ENCODE measurements at places on chromosomes 2 and 18.

DNA sequence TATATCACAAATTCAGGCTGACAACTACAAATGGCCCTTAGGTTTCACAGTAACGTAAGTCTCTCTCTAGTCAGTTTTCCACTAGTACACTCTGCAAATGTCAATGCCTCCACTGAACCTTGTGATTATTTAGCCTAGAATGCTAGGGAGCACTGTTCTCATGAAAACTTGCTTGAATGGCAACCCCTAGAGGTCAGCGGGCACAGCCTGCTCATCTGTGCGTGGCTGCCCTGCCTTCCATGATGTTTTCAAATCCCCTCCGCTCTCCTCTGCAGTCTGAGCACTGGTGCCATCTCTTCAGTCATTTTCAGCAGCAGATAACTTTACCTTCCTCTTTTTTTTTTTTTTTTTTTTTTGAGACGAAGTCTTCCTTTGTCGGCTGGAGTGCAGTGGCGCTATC lies 84.1 kb upstream of the GULP1 start:
- no peak for DNase-seq

GRCh38 chr18:75871596-75871995 lies 444.1 kb upstream of the SMIM21 start:
- no peak for DNase-seq

GRCh38 chr2:148135705-148136104 lies 114.8 kb downstream of the MBD5 start:
- no peak for DNase-seq

GRCh38 chr2:78351208-78351607 lies 674.3 kb upstream of the REG3G start:
- DNase-seq, result no peak

DNA sequence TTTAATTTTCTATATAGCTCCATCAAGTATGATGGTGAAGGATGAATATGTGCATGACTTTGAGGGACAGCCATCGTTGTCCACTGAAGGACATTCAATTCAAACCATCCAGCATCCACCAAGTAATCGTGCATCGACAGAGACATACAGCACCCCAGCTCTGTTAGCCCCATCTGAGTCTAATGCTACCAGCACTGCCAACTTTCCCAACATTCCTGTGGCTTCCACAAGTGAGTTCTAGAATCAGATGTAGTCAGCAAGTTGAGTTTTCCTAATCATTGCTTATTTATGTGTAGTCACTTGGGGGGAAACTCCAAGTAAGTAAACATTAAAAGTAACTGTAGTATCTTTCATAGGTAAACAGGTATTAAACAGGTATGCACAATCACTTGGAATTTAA lies 24.8 kb downstream of the SMAD4 start:
- no peak for DNase-seq

DNA sequence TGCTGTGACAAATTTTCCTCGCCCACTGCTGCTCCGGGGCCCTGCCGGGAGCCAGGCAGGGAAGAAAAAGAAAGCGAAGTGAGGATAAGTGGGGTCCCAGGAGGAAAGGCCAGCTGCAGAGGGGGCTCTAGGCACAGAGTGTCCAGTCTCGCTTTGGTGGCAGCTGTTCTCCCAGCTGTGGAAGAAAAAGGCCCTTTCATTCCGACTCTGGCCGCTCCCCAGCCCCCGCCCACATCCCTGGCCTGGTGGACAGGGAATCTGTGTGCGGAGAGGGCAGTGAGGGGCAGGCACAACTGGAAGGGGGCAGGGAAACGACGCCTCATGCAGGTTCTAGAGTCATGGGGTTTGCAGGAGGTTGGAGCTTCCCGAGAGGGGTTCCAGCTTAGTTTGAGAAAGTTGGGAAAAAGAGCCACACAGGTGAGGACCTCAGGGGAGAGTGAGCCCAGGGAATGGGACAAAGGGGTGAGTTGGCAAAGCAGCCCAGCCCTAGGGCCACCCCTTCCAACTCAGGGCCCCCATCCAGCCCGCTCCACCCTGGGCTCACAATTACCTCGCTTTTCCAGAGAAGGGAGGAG lies 1.8 kb downstream of the RTKN start:
- peak; percentile 76 for DNase-seq

- no peak for DNase-seq
Measured at GRCh38 chr2:130912471-130912870, 75.8 kb downstream of the ARHGEF4 start.
